Non-pigmented ciliary epithelial cell (primary cell): ENCODE measurements at places on chromosomes 1 and 21.

- no peak for DNase-seq
Measured at GRCh38 chr1:227778401-227778947, 37.0 kb upstream of the PRSS38 start.

- no peak for DNase-seq
Measured at GRCh38 chr1:218433744-218434143, 88.6 kb downstream of the TGFB2 start.

GRCh38 chr1:54721719-54722118 lies 6.1 kb downstream of the TTC4 start:
- no peak for DNase-seq

- no peak for DNase-seq
Measured at GRCh38 chr1:56566061-56566744, 13.2 kb downstream of the PLPP3 start.

- no peak for DNase-seq
Measured at GRCh38 chr1:170096806-170097340, 22.4 kb upstream of the KIFAP3 start.

GRCh38 chr1:230713915-230714764 lies at the start of gene AGT:
Gene AGT, minus strand, starts transcription at chr1:230714122. Its CDS starts 3,299 bp downstream, at chr1:230710823.
- peak; percentile 37 for DNase-seq

- DNase-seq, result no peak
Measured at GRCh38 chr1:80639777-80640533, 1160.8 kb upstream of the ADGRL2 start.

DNA sequence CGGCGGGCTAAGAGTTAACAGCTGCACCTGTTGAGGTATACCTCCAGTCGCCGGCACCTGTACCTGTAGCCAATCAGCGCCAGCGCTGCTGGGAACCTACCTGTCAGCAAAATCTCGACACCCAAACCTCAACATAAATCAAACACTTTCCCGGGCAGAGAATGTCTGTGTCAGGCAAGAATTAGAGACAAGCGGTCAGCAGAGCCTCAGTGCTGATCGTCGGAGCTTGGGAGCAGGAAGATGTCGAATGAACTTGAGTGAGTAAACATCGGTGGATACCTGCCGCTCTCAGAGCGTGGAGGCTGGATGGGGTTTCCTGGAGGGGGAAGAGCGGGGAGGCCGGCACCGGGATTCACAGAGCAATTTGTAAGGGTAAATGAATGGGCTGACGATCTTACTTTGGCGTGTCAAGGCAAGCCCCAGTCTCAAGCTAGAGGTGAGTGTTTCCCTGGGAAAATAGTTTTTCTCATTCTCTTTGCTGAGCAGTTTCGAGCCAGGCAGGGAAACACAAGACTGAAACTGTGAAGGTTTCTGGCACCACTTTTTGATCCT lies at the start of gene GRHL3:
GRHL3 (plus strand) TSS at position 46 of the 552 bp plus-strand sequence; CDS start at position 241, 195 bp downstream.
- DNase-seq, result no peak

DNA sequence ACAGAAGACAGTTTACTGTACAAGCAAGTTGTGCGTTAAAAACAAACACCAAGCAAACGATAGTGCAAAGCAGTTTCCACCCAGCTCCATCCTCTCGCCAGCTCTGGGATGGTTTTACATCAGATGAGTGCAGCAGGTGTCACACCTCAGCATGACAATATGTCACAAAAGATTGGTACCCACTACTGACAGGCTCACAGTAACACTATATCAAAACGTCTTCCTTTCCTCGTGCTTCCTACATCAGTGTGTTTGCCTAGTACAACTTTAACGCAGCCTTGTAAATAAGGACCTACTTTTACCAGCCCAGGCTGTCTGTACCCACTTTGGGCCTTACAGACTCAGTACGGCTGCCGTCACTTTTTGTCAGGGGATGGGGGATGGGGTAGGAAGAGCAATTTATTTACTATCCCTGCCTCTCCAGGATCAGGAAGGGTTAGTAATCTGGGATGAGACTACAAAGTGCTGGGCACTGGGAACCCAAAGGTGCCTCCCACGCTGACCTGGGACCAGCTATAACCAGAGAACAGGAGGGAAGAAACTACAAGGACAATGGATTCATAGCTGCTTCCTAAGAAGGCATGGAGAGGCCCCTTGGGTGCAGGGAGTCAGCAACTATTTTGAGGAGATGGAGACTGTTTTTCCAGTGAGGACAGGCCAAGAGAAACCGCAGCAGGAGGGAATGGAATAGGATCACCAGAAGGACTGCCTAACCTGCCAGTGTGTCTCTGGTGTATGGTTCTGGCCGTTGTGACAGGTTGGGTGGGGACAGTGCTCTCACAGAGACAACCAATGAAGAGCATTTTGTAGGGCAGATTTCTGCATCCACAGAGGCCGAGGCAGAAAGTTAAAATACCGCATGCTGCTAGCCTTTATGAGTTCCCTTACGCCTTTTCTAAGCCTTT lies 30.2 kb downstream of the RUNX3 start:
- no peak for DNase-seq

DNA sequence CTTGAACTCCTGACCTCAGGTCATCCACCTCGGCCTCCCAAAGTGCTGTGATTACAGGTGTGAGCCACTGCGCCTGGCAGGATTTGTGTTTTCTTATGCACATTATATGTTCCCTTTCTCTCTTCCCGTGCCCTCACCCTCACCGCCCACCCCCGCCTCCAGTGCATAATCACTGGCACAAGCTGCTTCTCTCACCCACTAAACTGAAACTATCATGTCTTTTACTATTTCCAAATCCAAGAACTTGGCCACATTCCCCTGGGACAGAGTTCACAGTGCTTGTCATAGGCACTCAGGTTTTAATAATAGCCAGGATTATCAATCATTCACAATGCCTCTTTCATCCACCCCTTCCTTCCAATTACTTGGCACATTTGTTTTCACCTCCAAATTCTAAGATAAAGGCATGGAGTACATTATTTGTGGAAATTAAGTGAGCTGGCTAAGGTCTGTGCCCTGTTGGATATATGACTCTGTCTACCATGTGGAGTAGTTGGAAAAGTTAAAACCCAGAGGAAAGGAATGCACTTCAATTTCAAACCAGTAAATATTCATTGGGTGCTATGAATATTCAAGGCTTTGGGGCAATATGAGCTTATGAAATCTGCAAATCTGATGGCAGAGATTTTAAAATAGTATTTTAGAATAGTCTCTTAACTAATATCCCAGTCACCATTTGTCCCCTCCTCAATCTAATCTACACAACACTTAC lies 17.6 kb upstream of the MAPKAPK2 start:
- no peak for DNase-seq

- no peak for DNase-seq
Measured at GRCh38 chr1:53529555-53529954, 70.4 kb downstream of the DMRTB1 start.

DNA sequence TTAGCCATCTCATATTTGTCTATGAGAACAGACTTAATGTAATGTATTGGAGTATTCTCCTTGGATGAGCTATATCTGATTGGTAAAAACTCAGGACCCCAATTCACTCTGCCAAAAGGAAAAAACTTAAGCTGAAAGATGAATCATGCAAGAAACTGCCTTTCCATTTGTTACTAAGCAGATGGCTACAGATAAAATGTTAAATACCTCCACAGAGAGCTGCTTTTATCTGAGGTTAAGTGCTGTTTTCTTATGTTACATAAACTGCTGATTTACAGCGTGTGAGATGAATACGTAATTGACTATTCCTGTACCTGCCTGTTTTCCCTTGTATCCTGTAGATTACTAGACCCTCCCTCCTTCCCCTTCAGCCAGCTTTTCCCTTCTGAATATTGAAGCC lies 49.3 kb downstream of the CLCA4 start:
- no peak for DNase-seq

DNA sequence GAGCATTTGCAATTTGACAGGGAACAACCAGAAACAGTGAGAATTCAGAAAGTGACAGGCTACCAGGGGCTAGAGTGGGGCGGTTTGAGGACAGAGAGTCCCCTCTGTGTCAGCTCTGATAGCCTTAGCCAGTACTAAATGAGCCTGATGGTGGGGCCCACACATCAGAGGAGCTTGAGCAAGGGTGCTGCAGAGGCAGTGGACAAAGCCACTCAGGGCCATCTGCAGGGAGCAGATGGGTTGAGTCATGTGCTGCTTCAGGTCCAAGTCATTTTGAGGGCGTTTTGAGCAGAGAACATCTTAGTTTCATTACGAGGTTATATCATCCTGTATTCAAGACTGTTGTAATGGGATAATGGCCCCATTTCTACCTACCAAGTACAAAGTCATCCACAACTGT lies 7.7 kb downstream of the LRRC52 start:
- DNase-seq, result no peak

DNA sequence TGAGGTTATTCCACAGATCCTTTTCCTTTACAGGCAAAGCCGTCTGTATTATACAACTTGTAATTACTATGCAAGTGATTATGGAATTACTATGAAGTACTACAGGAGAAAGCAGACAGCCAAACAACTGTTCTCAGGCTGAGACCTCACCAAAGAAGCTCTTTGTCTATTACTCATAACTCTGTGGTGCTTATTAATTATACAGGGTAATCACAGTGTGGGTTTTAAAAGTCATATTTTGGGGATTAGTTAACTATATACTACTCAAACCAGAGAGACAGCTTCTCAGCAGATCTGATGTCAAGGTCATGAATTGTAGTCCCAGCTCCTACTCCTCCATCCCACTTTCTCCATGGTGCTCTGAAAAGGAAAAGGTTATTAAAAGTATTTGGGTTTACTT lies 49.6 kb downstream of the CTTNBP2NL start:
- no peak for DNase-seq

GRCh38 chr1:245486775-245487470 lies 332.1 kb downstream of the KIF26B start:
- no peak for DNase-seq

GRCh38 chr21:32183396-32183795 lies 95.5 kb downstream of the MIS18A start:
- DNase-seq, result no peak

DNA sequence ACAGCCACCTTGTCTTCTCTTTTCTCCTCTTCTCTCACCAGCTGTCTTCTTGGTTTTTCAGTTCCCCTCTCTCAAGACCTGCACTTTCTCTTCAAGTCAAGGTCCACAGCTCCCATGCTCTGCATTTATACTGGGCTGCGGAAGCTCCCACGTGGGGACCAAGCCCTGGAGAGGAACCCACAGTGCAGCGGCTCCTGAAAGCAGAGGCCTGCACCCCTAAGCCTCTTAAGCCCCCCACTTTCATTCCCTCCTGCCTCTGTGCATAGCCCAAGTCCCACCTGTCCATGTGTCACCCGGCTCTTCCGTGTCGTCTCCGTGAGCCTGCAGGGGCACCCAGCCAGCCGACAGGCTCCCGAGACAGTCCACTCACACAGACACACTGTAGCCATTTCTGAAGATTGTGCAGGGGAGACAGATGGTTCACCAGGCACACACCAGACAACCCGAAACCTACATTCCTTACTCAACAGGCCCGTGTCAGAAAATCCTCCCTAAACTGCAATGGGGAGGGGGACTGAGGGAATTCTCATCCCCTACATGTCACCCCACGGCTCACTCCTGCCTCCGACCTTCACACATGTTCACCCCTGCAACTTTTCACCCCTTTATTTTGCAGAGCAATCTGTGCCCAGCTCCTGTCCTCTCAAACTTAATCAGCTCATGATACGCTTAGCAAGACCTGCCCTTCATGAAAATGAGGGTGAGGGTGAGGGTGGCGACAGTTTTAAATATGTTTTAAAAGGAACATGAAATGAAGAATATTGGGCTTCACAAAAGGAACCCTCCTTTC lies 6.3 kb downstream of the MX2 start:
- DNase-seq, result no peak

- DNase-seq, result no peak
Measured at GRCh38 chr1:156703336-156703735, 2.0 kb downstream of the CRABP2 start.
